ENCODE measurements at places on chromosomes 1 and 21. TPM values are rescaled to one million over a fixed set of nuclear protein-coding genes. Genes with fewer than 3 reads are reported as not detected.

DNA sequence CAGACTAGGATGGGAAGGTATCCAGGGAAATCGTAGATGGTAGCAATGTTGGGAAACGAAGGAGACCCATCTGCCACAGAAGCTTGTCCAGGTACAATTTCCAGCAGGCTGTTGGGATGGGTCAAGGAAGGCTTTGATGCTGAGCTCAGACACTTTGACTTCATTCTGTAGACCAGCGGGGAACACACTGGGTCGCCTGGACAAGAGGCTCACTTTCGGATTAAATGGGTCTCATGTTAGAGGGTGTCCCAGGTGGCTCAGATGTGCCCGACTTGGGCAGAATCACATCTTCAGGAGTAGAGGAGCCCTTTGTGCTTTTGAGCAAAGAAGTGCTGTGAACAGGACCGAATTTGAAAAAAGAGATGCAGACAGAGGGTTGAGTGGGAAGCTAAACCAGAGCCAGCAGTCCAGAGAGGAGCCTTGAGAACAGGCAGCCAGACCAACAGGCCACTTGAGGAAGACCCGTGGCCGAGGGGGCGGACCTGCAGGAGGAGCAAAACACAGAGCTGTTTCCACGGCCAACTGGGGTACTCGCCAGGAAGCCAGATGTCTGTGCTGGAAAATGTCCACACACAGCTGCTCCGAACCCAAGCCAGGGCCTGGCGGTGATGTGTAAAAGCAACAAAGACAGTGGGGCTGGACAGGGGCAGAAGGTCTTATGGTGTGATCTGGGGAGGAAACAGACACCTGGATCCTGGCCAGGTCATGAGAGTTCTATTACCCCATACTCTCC is 146.9 kb downstream of the AJAP1 start:
- peak; percentile 87 for DNase-seq
- H3K36me3 ChIP-seq, result no peaks in the 10 kb centered on the region
- H3K27ac ChIP-seq, result no peak overlapping the region
- peaks cover 15% of the 10 kb centered on the region for H3K4me1 ChIP-seq
- no peak overlapping the region for H3K4me3 ChIP-seq
- H3K27me3 ChIP-seq, result no peaks in the 10 kb centered on the region

- no peak for DNase-seq
- no peaks in the 10 kb centered on the region for H3K36me3 ChIP-seq
- no peaks in the 10 kb centered on the region for H3K27me3 ChIP-seq
- H3K27ac ChIP-seq, result no peak overlapping the region
- H3K4me1 ChIP-seq, result peaks cover 2% of the 10 kb centered on the region
Observed at GRCh38 chr21:15036189-15036588, 28.6 kb downstream of the NRIP1 start.

DMRTA2 gene
- 0.11 TPM for total RNA-seq

DDAH1 gene
- total RNA-seq, result 3.4 TPM

ATG4C gene
- 6.1 TPM for total RNA-seq

- H3K36me3 ChIP-seq, result no peaks in the 10 kb centered on the region
- peak; percentile 86 for DNase-seq
- peaks cover 1% of the 10 kb centered on the region for H3K4me1 ChIP-seq
- H3K27me3 ChIP-seq, result no peaks in the 10 kb centered on the region
- H3K4me3 ChIP-seq, result peak within 1 kb of the TSS; percentile 79
- no peak within 1 kb of the TSS for H3K27ac ChIP-seq
Observed at GRCh38 chr1:212414328-212415106, at the start of gene PACC1. PACC1 (minus strand) TSS chr1:212414886; CDS start chr1:212414757, 129 bp downstream.

GRCh38 chr1:204623894-204624361 is 61.6 kb downstream of the LRRN2 start:
- no peak overlapping the region for H3K4me3 ChIP-seq
- H3K27ac ChIP-seq, result no peak overlapping the region
- no peaks in the 10 kb centered on the region for H3K36me3 ChIP-seq
- H3K27me3 ChIP-seq, result no peaks in the 10 kb centered on the region

LHX8 gene
- total RNA-seq, result not detected

C1orf185 gene
- total RNA-seq, result not detected

- no peaks in the 10 kb centered on the region for H3K27me3 ChIP-seq
- H3K4me3 ChIP-seq, result no peak overlapping the region
- DNase-seq, result peak; percentile 73
- H3K36me3 ChIP-seq, result no peaks in the 10 kb centered on the region
Observed at GRCh38 chr21:38925923-38926322, 120.2 kb downstream of the ETS2 start.

GRCh38 chr1:202628646-202629215 is 81.5 kb downstream of the SYT2 start:
- H3K4me3 ChIP-seq, result no peak overlapping the region
- no peaks in the 10 kb centered on the region for H3K36me3 ChIP-seq
- H3K4me1 ChIP-seq, result peaks cover 2% of the 10 kb centered on the region
- no peak overlapping the region for H3K27ac ChIP-seq
- H3K27me3 ChIP-seq, result no peaks in the 10 kb centered on the region

DNA sequence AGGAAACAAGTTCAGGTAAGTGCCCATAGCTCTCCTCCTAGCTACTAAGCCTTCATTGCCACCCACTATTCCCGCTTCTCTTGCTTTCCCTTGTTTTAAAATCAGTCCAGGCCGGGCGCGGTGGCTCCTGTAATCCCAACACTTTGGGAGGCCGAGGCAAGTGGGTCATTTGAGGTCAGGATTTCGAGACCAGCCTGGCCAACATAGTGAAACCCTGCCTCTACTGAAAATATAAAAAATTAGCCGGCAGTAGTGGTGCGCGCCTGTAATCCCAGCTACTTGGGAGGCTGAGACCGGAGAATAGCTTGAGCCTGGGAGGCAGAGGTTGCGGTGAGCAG is 4.4 kb upstream of the CTTNBP2NL start:
- H3K4me1 ChIP-seq, result peaks cover 2% of the 10 kb centered on the region
- H3K27ac ChIP-seq, result no peak overlapping the region
- no peaks in the 10 kb centered on the region for H3K27me3 ChIP-seq

RNU1-2 gene
- total RNA-seq, result 3,807 TPM

TNFRSF18 gene
- total RNA-seq, result not detected

DTL gene
- total RNA-seq, result 0.12 TPM

DNA sequence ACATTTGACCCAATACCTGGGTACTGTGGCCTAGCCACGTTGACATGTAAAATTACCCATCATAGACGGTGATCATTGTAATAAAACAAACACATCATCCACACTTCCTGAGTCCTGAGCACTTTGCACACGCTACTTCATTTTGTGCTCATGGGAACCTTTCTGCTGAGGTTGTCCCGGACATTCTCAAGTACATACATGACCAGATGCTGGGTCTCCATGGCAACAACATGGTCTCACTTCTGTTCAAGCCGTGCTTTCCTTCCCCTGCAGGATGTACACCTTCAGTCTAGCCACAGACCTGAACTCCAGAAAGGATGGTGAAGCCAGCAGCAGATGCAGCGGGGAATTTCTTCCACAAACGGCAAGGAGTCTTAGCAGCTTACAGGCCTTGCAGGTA is 22.7 kb downstream of the UBASH3A start:
- no peaks in the 10 kb centered on the region for H3K27me3 ChIP-seq
- no peak overlapping the region for H3K4me3 ChIP-seq
- no peaks in the 10 kb centered on the region for H3K4me1 ChIP-seq
- H3K27ac ChIP-seq, result no peak overlapping the region
- DNase-seq, result no peak

- no peaks in the 10 kb centered on the region for H3K4me1 ChIP-seq
- H3K36me3 ChIP-seq, result no peaks in the 10 kb centered on the region
- H3K27ac ChIP-seq, result no peak overlapping the region
- H3K27me3 ChIP-seq, result no peaks in the 10 kb centered on the region
- H3K4me3 ChIP-seq, result no peak overlapping the region
Observed at GRCh38 chr1:113434081-113434873, 44.0 kb downstream of the MAGI3 start.

DNA sequence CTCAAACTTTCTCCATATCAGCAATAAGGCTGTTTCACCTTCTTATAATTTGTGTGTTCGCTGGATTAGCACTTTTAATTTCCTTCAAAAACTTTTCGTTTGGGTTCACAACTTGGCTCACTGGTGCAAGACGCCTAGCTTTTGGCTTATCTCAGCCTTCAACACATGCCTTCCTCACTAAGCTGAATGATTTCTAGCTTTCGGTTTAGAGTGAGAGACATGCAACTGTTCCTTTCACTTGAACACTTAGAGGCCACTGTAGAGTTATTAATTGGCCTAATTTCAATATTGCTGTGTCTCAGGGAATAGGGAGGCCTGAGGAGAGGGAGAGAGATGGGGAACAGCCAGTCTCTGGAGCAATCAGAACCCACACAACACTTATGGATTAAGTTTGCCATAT is 41.2 kb upstream of the IFNLR1 start:
- DNase-seq, result no peak
- H3K27me3 ChIP-seq, result no peaks in the 10 kb centered on the region
- H3K4me1 ChIP-seq, result no peaks in the 10 kb centered on the region
- no peak overlapping the region for H3K4me3 ChIP-seq
- no peak overlapping the region for H3K27ac ChIP-seq
- no peaks in the 10 kb centered on the region for H3K36me3 ChIP-seq

- no peak overlapping the region for H3K27ac ChIP-seq
- DNase-seq, result no peak
- H3K27me3 ChIP-seq, result no peaks in the 10 kb centered on the region
- H3K36me3 ChIP-seq, result no peaks in the 10 kb centered on the region
- no peak overlapping the region for H3K4me3 ChIP-seq
Observed at GRCh38 chr1:229844675-229845074, 218.6 kb downstream of the URB2 start.

DNA sequence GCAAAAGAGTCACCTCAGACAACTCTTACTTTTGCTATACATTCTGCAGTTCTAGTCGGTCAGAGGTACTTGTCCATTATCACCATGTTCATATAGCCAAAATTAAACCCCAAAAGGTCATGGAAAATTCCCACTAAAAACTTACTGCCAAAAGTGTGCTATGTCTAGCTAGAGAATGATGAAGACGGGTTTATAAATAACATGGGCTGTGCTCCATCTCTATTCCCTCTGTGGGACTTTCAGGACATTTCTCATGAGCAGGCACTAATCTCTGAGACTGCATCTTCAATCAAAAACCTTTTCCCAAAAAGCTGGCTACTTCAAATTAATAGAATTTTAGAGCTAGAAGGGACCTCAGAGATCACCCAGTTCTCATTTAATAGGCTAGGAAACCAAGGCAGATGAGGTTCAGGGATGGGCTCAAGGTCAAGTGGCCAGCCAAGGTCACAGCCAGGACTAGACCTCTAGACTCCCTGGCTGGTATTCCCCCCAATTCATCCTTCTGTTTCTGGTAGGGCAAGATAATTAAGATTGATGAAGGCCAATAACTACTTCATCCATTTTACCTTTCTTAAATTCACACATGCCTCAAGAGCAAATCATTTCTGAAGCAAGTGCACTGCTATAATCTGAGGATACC is 21.0 kb upstream of the MOB3C start:
- no peak overlapping the region for H3K27ac ChIP-seq
- no peak overlapping the region for H3K4me3 ChIP-seq

- H3K4me1 ChIP-seq, result peaks cover 8% of the 10 kb centered on the region
- no peaks in the 10 kb centered on the region for H3K27me3 ChIP-seq
- H3K36me3 ChIP-seq, result no peaks in the 10 kb centered on the region
- DNase-seq, result no peak
Observed at GRCh38 chr21:46222436-46223116, 6.0 kb downstream of the LSS start.

DNA sequence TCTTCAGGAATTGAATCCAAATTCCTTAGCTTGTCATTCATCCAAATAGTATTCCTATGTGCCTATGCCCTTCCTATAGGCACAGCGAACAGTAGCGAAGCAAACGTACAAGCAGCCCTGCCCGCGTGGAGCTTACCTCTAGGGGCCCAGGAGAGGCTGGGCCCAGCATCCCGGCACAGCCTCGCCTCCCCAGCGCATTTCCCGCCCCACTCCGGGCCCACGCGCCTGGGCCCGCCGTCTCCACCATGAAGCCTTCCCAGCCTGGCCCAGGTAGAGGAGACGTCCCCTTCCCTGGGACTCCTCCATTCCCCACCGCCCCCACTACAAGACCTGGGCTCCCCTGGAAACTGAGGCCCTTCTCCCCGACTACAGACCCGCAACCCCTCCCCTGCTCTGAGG is 245 bp upstream of the TMEM269 start:
- peaks cover 5% of the 10 kb centered on the region for H3K4me1 ChIP-seq
- no peaks in the 10 kb centered on the region for H3K27me3 ChIP-seq
- DNase-seq, result no peak
- no peak overlapping the region for H3K27ac ChIP-seq

DNA sequence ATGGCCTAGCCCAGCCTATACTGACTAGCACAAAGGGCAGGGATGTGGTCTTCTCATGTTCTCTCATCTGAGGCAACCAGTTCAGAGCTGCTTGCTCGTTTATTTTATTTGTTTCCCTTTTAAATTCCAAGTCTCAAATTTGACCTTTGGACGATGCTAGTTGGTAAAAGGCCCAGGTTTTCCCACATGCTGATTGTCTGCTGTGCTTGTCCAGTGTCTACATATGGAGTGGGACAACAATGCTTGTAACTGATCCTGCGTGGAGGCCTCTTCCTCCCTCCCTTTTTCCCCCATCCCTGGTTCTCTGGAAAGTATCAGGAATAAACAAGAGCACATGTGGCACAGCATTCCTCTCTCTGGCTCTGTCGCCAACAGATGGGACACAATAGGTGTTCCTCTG is 34.0 kb upstream of the BEND5 start:
- H3K36me3 ChIP-seq, result no peaks in the 10 kb centered on the region
- H3K27ac ChIP-seq, result no peak overlapping the region
- no peaks in the 10 kb centered on the region for H3K27me3 ChIP-seq
- no peaks in the 10 kb centered on the region for H3K4me1 ChIP-seq
- no peak overlapping the region for H3K4me3 ChIP-seq

DNA sequence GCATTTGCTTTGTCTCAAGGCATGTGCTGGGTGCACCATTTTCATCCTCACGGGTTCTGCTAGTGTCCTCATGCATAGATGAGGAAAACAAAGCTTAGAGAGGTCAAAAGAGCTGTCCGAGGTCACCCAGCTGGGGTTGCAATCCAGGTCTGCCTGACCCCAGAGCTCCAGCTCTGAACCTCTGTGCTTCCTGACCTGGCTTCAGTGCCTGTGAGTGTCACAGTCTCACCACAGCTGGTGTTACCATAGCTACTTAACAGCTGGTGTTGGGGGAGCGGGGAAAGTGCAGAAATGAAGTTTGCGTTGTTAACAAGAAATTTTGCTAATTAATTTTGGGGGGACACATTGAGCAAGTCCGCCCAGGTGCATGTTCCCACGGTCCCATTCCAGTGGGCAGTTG is 328.5 kb downstream of the KIF26B start:
- no peaks in the 10 kb centered on the region for H3K36me3 ChIP-seq
- H3K4me1 ChIP-seq, result no peaks in the 10 kb centered on the region
- no peaks in the 10 kb centered on the region for H3K27me3 ChIP-seq
- DNase-seq, result no peak
- H3K4me3 ChIP-seq, result no peak overlapping the region

SERPINC1 gene
- 1.6 TPM for total RNA-seq

- no peak for DNase-seq
- no peak overlapping the region for H3K4me3 ChIP-seq
- no peak overlapping the region for H3K27ac ChIP-seq
- no peaks in the 10 kb centered on the region for H3K27me3 ChIP-seq
Observed at GRCh38 chr1:12339811-12340543, 110.1 kb downstream of the VPS13D start.
